ENCODE measurements at places on chromosomes 11 and 22.

GRCh38 chr11:96137373-96137772 is 205.6 kb downstream of the MAML2 start:
- DNase-seq: no peak

GRCh38 chr22:26667140-26667539 is 9.8 kb downstream of the MIAT start:
- no peak for DNase-seq

- DNase-seq: no peak
Observed at GRCh38 chr11:122727101-122727929, 71.8 kb downstream of the UBASH3B start.

- DNase-seq: no peak
Observed at GRCh38 chr22:38657045-38657909, 839 bp downstream of the CBY1 start.

DNA sequence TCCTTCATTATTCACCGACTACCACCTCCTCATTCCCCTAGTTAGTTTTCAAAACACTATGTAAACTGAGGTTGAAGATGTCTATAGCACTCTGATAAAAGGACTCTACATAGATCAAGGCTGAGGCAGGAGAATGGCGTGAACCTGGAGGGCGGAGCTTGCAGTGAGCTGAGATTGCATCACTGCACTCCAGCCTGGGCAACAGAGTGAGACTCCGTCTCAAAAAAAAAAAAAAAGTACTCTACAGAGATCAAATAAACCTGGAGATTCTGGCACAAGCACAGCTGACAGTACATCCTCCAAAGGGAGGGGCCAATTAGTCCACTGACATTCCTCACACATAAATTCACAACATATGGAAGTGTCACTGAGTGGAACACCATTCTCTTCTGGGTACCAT is 31.0 kb downstream of the TSG101 start:
- DNase-seq: no peak

- no peak for DNase-seq
Observed at GRCh38 chr22:50144005-50144614, 26.4 kb upstream of the PANX2 start.

DNA sequence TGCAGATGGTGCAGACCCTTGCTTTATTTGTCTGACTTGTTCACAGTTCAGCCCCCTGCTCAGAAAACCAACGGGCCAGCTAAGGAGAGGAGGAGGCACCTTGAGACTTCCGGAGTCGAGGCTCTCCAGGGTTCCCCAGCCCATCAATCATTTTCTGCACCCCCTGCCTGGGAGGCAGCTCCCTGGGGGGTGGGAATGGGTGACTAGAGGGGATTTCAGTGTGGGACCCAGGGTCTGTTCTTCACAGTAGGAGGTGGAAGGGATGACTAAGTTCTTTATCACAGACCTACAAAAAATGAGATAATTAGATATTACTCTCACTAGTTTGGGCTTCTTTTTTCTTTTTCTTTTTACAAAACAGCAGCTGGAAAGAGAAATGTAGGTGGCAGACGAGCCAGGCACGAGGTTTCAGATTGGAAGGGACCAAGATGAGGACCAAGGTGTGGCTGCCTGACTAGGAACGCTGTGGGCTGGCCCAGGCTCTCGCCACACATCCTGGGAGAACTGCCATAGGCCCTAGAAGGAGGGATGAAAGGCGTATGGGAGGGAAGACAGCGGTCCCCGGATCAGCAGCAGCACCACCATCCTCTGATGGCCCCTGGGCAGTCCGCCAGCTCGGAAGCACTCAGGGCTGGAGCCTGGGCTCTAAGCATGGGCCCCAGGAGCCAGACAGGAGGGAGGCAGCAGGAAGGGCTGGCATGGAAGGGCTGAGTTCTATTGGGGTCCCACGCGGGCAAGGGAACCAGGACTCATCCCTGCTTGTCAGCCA is 14.2 kb downstream of the TXN2 start:
- DNase-seq: peak; percentile 29

DNA sequence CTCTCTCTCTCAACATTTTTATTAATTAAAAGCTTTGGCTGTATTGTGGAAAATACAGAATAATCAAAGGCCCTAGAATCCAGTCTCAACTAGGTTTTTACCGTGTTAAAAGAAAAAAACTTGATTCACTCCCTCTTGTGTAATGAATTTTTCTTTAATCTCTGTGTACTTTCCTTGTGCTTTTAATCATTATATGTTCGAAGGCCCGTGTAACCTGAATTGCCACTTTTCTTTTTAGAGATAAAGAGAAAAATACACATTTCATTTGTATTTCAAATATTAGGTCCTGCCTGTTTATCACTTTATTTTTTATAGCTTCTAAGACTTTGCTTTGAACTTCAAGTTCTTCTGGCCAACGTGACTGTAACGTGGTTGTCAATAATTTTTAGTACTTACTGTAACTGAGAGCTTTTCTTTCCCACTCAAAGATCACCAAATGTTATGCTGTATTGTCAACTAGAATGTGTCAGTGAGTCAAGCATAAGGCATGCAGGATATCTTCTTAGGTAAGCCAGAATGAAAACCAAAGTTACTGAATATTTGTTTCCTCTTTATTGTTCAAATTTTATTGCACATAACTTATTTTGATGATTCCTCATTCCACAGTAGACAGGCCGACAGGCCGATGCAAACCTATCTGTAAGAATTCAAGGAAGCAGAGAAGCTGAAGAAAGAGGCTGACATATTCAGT is 23.3 kb upstream of the FAR1 start:
- no peak for DNase-seq

DNA sequence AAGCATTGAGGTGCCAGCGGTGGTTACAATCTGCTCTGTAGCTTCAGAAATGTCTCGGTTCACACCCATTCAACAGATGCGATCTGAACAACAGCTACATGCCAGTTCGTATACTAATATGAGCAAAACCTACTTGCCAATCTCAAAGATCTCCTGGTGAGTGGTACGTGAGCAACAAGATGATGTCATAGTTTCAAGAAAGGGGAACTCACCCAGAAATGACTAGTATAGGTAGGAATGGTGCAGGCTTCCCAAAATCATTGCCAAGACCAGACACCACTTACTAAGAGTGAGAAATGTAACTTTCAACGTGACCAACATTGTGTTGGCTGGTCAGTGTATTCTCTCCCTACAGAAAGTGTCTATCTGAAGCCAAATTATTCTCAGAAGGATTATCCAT is 31.1 kb downstream of the OR6Q1 start:
- no peak for DNase-seq

GRCh38 chr22:17845790-17846189 is 71.5 kb upstream of the BID start:
- no peak for DNase-seq

DNA sequence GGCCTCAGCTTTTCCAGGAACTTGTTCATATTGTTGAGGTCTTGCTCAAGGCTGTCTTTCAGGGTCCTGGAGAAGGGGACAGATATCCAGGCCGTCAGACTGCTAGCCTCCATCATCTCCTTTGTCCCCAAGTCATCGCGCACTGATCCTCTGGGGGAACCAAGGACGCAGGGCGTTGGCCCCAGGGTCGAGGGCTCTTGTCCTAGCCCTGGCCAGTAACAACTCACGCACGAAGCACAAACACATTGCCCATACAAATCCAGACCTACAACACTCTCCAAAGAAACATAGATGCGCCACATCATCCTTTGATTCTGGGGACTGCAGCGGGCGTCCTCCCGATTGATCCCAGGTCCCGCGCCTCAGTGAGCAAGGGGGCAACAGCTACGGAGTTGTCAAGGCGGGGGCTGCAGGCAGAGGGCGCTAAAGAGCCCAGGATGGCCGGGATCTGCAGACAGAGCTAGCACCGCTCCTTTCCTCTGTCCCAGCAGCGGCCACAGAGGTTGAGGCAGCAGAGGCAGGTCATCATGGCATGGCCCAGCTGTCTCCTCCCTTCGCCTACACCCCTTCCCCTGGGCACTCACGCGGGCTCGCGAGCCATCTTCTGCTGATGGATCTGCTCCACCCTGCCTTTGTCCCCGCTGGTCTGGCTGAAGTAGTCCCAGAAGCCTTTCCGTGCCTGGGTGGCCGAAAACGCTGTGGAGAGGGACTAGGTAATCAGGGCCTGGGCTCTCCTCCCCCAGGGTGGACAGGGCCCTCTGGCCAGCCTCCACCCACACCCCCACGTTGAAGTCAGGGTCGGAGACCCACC is 472 bp downstream of the APOA5 start:
- peak; percentile 83 for DNase-seq

- no peak for DNase-seq
Observed at GRCh38 chr11:129591527-129591926, 215.9 kb downstream of the BARX2 start.

DNA sequence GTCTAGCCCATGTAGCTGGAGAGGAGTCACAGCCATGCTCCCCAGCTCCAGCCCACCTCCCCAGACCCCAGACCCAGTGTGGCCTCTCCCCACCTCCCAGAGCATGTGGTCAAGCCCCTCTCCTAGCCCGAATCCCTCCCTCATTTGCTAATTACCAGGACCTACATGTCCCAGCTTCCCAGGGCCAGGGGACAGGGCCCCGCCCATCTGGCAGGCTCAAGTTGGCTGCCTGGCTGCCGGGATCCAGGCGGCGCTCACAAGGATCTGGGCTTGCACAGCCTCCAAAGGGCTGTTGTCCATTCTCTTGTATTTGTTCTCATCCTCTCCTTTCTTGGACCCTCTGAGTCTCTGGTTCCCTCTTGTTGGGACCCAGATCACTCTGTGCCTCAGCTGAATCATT is 4.6 kb upstream of the MIF start:
- no peak for DNase-seq

GRCh38 chr11:131677828-131678470 is 307.5 kb downstream of the NTM start:
- DNase-seq: no peak

DNA sequence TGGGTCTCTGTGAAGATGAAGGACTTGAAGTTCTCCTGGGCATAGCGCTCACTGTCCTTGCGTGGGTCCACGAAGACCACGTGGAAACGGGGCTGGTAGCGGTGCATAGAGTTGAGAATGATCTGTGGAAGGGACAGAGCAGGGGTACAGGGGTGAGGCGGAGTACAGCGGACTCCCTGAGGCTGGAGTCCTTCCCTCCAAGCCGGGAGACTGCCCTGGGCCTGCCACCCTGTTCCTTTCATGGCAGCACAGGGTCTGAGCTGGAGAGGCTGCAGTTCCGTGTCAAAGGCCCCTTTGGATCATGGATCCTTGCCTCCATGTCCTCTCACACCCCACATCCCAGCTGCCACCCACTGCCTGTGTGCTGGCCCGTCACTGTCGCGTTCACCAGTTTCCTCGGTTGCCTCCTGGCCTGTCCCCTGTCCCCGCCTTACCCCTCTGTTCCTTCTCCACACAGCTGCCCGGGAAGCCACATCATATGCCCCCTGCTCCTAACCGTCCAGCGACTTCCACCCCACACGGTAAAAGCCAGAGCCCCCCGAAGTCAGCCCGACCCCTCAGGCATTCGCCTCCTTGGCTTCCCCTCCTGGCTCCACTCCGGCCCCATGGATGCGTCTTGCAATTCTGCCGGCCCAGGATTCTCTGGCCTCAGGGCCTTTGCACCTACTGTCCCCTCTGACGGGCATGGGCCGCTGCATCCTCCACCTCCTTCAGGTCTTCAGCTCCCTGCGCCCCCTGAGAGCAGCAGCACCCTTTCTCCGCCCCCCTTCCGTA is 3.4 kb upstream of the NUDT8 start:
- DNase-seq: no peak

- no peak for DNase-seq
Observed at GRCh38 chr11:31325160-31325559, 44.4 kb downstream of the DCDC1 start.

GRCh38 chr11:107370390-107370789 is 87.2 kb downstream of the CWF19L2 start:
- no peak for DNase-seq

Data from NCI-H1092 treated with DMSO at 0.1 percent for 48 hours (cell line).